ENCODE measurements at places on chromosomes 1 and 21.

- no peaks in the 10 kb centered on the region for H3K27me3 ChIP-seq
- no peak overlapping the region for H3K27ac ChIP-seq
- no peak overlapping the region for H3K4me3 ChIP-seq
- no peaks in the 10 kb centered on the region for H3K36me3 ChIP-seq
Measured at GRCh38 chr1:219126377-219126776, 47.3 kb upstream of the LYPLAL1 start.

- no peak overlapping the region for H3K4me3 ChIP-seq
- DNase-seq = no peak
- no peaks in the 10 kb centered on the region for H3K36me3 ChIP-seq
- no peaks in the 10 kb centered on the region for H3K4me1 ChIP-seq
- no peak overlapping the region for H3K27ac ChIP-seq
Measured at GRCh38 chr1:166889776-166890175, 13.7 kb upstream of the TADA1 start.

DNA sequence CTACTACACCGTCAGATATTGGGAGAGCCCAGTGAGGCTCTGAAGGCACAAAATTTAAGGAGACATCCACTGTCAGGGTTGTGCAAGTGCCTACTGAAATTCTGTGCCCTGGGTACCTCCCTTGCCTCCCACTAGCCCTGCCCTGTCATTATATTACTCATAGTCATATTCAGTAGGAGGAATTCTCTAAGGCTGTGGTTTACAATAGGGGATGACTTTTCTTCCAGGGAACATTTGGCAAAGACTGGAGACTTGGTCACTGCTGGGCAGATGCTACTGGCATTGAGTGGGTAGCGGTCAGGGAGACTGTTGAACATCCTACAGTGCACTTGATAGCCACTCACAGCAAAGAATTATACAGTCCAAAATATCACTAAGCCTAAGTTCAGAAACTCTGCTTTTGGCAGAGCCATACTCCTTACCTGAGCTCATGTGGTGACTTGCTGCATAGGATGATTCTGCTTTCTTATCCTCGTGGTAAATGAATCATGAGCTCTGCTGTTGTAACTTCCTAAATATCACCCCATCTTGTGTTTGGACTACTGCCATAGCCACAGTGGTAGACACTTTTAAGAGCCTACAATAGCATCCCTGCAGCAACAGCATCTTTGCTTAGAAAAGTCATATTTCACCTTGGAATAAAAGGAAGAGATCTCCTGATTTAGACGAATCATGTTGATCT is 563.4 kb upstream of the PLXNA2 start:
- no peak overlapping the region for H3K4me3 ChIP-seq
- no peak for DNase-seq
- H3K27ac ChIP-seq = peak overlapping the region; percentile 55
- H3K36me3 ChIP-seq = no peaks in the 10 kb centered on the region
- peaks cover 16% of the 10 kb centered on the region for H3K4me1 ChIP-seq

- no peak overlapping the region for H3K27ac ChIP-seq
- peak; percentile 24 for DNase-seq
- no peaks in the 10 kb centered on the region for H3K4me1 ChIP-seq
- H3K4me3 ChIP-seq = no peak overlapping the region
- no peaks in the 10 kb centered on the region for H3K27me3 ChIP-seq
Measured at GRCh38 chr21:45248301-45248892, 39.3 kb downstream of the POFUT2 start.

DNA sequence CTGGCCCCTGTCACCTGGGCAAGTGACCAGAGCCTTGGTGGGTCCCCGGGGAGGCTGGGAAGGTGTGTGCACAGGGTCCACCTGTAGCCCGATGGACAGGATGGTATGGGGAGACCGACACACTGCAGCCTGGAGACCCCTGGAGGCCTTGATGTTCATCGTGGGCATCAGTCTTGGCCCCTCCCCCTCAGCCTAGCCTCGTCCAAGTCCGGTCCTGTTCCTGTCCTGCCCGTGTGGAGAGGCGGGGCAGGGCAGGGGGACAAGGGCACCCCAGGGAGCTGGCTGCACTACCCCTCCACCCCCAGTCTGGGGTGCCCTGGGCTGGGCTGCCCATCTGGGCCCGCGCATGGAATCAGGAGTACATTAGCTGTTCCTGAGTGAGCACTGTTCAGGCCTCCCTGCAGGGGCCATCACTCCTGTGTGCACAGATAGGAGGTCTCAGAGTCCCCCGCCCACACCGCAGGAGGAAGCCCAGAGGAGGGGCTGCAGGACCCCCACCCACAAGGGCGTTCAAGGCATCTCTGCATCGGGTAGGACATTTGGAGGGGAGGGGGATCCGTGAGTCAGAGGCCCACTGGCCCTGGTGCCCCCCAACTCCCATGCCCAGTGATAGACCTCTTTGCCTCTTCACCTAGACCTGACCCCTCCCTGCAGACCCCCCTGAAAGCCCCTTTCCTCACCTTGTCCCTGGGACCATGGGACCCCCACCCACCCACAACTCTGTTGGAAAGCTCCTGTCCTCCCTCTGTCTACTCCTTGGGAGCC is 63.2 kb downstream of the WNT9A start:
- H3K27ac ChIP-seq = no peak overlapping the region
- no peak overlapping the region for H3K4me3 ChIP-seq
- H3K36me3 ChIP-seq = no peaks in the 10 kb centered on the region
- DNase-seq = peak; percentile 16

DNA sequence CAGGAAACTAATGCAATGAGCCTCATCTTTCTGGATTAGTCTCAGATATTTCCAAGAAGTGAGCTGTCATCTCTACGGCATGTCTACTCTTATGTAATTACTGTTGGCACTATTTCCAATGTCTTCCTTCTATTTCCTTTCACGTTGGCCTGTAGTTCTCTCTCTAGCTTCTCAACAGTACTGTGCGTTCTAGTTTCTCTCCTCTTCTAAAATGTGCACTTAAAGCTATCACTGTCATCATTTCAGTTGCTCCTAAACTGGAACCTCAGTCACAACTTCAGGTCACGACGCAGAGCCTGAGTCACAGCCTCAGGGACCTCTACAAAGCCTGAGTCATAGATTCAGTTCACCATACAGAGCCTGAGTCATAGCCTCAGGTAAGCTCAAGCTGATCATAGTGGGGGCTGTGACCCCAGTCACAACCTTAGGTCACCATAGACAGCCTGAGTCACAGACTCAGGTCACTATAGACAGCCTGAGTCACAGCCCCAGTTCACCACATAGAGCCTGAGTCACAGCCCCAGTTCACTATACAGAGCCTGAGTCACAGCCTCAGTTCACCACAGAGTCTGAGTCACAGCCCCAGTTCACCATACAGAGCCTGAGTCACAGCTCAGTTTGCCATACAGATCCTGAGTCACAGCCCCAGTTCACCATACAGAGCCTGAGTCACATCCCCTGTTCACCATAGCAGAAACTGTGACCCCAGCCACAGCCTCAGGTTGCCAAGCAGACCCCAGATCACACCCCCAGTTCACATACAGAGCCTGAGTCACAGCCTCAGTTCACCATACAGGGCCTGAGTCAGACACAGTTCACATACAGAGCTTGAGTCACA is 13.0 kb downstream of the WNT9A start:
- H3K36me3 ChIP-seq = no peaks in the 10 kb centered on the region
- no peaks in the 10 kb centered on the region for H3K4me1 ChIP-seq
- H3K27ac ChIP-seq = peak overlapping the region; percentile 79
- H3K4me3 ChIP-seq = no peak overlapping the region
- DNase-seq = peak; percentile 52
- H3K27me3 ChIP-seq = no peaks in the 10 kb centered on the region

GRCh38 chr1:33610864-33611455 is 138.5 kb downstream of the ZSCAN20 start:
- no peak for DNase-seq
- H3K27ac ChIP-seq = no peak overlapping the region
- peaks cover 18% of the 10 kb centered on the region for H3K27me3 ChIP-seq
- no peaks in the 10 kb centered on the region for H3K4me1 ChIP-seq
- no peak overlapping the region for H3K4me3 ChIP-seq

DNA sequence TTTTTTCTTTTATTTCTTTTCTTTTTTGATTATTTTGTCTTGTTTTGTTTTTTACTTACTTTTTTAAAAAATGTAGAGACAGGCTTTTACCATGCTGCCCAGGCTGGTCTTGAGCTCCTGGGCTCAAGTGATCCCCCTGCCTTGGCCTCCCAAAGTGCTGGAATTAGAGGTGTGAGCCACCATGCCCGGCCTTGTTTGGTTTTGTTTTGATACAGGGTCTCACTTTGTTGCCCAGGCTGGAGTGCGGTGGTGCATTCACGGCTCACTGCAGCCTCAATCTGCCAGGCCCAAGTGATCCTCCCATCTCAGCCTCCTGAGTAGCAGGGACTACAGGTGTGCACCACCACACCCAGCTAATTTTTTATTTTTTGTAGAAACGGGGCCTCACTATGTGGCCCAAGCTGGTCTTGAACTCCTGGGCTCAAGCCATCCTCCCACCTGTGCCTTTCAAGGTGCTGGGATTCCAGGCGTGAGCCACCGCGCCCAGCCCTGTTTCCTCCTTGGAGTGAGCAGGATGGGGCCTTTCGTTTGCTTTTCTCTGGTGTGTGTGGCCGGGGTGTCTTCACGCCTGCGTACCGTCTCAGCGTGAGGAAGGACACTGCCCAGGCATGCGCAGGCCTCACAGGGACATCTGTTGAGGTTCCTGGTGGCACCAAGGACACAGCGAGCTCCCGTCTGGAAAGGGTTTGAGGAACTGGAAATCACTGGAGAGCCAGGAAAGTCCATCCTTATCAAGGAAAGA is 15.5 kb downstream of the SLC45A1 start:
- no peak overlapping the region for H3K4me3 ChIP-seq
- no peak overlapping the region for H3K27ac ChIP-seq
- H3K4me1 ChIP-seq = no peaks in the 10 kb centered on the region
- no peak for DNase-seq
- H3K27me3 ChIP-seq = no peaks in the 10 kb centered on the region

DNA sequence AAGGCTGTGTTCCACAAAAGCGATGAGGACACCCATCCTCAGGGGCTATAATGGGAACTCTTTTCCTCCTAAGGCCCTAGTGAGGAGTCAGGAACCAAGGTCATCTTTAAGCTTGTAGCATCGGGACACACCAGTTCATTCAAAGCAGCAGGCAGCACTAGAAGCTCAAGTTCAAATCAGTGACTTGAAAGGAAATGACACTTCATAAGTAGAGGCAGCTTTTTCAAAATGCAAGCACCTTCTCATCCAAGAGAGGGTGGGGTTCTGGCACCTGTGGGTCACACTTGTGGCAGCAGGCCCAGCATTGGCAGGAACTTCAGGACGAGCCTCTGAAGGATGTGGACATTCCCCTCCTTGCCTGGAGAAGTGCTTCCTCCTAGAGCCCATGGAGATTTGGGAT is 496.3 kb downstream of the KIF26B start:
- H3K4me1 ChIP-seq = no peaks in the 10 kb centered on the region
- H3K27me3 ChIP-seq = no peaks in the 10 kb centered on the region
- H3K4me3 ChIP-seq = no peak overlapping the region
- no peak overlapping the region for H3K27ac ChIP-seq
- H3K36me3 ChIP-seq = no peaks in the 10 kb centered on the region

DNA sequence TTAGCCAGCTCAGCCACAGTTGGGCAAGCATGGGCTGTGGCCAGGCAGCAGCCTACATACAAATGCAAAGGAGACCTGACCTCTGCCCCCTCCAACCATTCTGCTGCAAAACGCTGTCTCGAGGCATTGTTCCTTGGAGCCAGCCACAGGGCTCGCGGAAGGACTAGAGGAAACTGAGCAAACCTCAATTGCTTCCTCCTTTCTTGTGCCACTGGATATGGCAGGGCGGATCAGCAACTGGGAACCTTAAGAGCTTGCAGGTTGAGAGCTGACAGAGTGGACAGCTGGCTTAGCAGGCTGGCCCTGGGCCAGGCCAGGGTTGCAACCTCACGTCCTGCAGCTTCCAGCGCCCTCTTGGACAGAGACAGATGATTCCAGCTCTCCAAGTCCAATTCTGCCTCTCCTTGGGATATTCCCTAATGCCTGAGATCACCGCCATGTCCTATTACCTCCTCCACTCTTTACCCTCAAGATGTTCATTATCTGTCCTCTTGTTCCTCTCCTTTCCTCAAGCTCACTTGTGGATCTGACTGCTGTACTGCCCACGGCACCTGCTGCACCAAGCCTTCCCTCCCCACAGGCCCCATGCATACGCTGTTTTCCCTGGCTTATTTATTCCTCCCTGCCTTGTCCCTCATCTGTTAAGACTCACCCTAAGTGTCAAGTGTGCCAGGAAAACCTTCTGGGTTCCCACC is 67.5 kb downstream of the SDC3 start:
- H3K27ac ChIP-seq = no peak overlapping the region
- H3K4me3 ChIP-seq = no peak overlapping the region
- H3K36me3 ChIP-seq = no peaks in the 10 kb centered on the region
- H3K4me1 ChIP-seq = no peaks in the 10 kb centered on the region
- H3K27me3 ChIP-seq = no peaks in the 10 kb centered on the region

- DNase-seq = no peak
- H3K27me3 ChIP-seq = no peaks in the 10 kb centered on the region
- H3K4me1 ChIP-seq = no peaks in the 10 kb centered on the region
- H3K36me3 ChIP-seq = no peaks in the 10 kb centered on the region
- no peak overlapping the region for H3K4me3 ChIP-seq
- no peak overlapping the region for H3K27ac ChIP-seq
Measured at GRCh38 chr21:25494804-25495203, 112.5 kb downstream of the MRPL39 start.

DNA sequence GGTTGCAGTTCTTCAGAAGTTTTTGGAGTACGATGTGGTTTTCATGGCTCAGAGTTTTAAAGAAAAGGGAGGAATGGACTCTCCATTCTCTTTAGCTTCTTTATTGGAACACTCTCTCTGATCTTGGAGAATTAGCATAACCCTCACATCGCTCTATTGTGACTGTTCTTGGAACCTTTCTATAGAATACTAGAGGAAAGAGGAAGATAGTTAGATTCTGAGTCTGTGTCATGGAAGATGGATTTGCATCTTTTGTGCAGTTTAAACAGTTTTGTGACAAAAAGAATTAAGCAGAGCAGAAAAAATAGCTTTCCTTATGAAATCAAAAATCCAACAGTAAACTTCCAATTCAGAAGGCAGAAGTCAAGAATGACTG is 61.0 kb downstream of the KCNJ6 start:
- no peaks in the 10 kb centered on the region for H3K4me1 ChIP-seq
- H3K4me3 ChIP-seq = no peak overlapping the region
- H3K27ac ChIP-seq = no peak overlapping the region
- no peaks in the 10 kb centered on the region for H3K36me3 ChIP-seq

GRCh38 chr1:112939810-112940209 is 16.2 kb downstream of the SLC16A1 start:
- no peaks in the 10 kb centered on the region for H3K27me3 ChIP-seq
- no peak overlapping the region for H3K4me3 ChIP-seq
- H3K36me3 ChIP-seq = peaks cover 49% of the 10 kb centered on the region
- no peak for DNase-seq

- DNase-seq = no peak
- H3K4me1 ChIP-seq = peaks cover 15% of the 10 kb centered on the region
- H3K27me3 ChIP-seq = no peaks in the 10 kb centered on the region
- peak overlapping the region; percentile 55 for H3K27ac ChIP-seq
- no peak overlapping the region for H3K4me3 ChIP-seq
Measured at GRCh38 chr1:93829061-93829460, 49.9 kb downstream of the DNTTIP2 start.

DNA sequence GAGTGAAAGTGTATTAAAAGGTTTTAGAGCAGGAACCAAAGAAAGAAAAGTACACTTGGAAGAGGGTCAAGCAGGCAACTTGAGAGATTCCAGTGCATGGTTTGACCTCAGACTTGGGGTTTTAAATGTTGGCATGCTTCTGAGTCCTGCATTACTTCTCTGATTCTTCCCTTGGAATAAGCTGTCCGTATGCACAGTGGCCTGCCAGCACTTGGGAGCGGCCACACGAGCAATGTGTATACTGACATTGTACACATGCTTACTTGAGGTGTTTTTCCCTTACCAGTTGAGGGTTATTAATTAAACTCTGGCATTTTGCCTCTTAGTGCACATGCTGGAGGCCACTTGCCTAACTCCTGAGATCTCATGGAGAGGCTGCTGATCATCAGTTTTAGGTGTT is 786.6 kb upstream of the RGS18 start:
- DNase-seq = no peak
- no peaks in the 10 kb centered on the region for H3K27me3 ChIP-seq
- H3K4me3 ChIP-seq = no peak overlapping the region

Measured in RWPE2 (cell line).